8988T (cell line): ENCODE measurements at places on chromosomes 7 and 10.

GRCh38 chr10:118850418-118851061 lies 95.8 kb upstream of the CACUL1 start:
- DNase-seq: no peak

GRCh38 chr7:34175837-34176236 lies 270.5 kb downstream of the BMPER start:
- no peak for DNase-seq

GRCh38 chr7:26087321-26088091 lies 64.5 kb upstream of the NFE2L3 start:
- DNase-seq: no peak

GRCh38 chr7:101137651-101138212 lies 10.8 kb downstream of the SERPINE1 start:
- no peak for DNase-seq

DNA sequence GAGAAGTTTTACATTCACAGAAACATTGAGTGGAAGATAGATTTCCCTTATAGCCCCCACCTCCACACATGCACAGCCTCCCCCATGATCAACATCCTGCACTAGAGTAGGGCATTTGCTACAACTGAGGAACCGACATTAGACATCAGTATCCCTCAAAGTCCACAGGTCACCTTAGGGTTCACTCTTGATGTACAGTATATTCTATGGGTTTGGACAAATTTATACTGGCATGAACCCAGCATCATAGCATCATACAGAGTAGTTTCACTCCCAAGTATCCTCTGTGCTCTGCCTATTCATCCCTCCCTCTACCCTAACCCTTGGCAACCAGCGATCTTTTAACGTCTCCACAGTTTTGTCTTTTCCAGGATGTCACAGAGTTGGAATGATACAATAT lies 64.4 kb downstream of the VSTM4 start:
- DNase-seq: no peak

DNA sequence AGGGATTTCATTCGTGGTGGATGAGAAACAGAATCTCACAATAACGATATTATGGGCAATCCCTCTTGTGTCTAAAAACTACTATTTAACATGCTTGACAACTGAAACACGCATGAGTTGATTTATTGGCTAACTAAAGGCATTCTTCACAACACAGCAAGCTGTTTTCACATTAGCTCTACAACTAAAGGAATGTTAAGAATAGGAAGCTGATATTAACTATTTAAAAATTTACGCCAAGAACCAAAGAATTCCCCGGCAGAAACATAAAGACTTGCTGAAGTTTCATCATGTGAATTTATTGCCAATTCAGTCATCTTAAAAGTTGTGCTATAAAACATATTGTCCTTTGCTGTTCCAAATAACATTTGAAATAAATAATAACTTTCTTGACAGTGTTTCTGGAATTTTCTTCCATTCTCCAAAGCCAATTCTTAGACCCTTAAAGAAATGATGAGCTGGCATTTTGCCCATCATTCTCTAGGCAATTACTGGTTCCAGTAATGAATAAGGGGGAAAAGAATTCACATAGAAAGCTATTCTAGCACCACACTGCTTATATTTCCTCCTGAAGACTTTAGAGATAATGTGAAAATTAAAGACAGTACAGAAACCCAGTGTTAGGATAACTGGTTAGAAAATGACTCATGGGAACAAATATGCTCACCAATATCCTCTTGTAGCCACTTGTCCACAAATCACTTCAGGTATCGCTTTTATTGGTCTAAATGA lies 233.1 kb downstream of the PARD3 start:
- no peak for DNase-seq

- DNase-seq: no peak
Observed at GRCh38 chr10:6518791-6519429, 61.2 kb downstream of the PRKCQ start.

- DNase-seq: no peak
Observed at GRCh38 chr7:152568972-152569371, 107.0 kb downstream of the XRCC2 start.

GRCh38 chr7:47147213-47147631 lies 434.7 kb downstream of the TNS3 start:
- no peak for DNase-seq

DNA sequence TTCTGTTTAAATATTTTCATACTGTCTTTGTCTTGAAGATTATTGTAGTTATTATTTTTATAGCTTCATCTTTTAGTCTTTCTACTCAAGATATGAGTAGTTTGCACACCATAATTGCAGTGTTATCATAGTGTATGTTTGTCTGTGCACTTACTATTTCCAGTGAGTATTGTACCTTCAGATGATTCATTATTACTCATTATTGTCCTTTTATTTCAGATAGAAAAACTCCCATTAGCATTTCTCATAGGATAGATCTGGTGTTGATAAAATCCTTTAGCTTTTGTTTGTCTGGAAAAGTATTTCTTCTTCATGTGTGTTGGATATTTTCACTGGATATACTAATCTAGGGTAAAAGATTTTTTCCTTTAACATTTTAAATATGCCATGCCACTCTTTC lies 646.2 kb upstream of the GRM3 start:
- DNase-seq: no peak
